Stimulated activated CD4-positive, alpha-beta T cell treated with anti-CD3 and anti-CD28 coated beads, Interleukin-2, amount 100 ng/mL, for 24 hours (primary cell): ENCODE measurements at places on chromosomes 5 and 9.

DNA sequence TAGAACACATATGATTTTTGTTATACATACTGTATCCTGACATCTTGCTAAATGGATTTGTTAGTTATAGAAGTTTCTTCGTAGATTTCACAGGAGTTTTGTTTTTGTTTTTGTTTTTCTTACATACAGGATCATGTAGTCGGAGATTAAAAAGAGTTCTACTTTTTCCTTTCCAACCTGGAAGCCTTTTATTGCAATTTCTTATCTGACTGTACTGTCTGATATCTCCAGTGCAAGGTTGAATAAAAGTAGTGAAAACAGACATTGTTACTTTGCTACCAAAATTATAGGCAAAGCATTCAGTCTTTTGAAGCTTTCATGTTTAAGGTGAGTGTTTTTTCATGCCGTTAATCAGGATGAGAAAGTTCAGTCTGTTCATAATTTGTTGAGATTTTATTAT, 117.4 kb upstream of the PRSS3 start:
- DNase-seq: no peak

DNA sequence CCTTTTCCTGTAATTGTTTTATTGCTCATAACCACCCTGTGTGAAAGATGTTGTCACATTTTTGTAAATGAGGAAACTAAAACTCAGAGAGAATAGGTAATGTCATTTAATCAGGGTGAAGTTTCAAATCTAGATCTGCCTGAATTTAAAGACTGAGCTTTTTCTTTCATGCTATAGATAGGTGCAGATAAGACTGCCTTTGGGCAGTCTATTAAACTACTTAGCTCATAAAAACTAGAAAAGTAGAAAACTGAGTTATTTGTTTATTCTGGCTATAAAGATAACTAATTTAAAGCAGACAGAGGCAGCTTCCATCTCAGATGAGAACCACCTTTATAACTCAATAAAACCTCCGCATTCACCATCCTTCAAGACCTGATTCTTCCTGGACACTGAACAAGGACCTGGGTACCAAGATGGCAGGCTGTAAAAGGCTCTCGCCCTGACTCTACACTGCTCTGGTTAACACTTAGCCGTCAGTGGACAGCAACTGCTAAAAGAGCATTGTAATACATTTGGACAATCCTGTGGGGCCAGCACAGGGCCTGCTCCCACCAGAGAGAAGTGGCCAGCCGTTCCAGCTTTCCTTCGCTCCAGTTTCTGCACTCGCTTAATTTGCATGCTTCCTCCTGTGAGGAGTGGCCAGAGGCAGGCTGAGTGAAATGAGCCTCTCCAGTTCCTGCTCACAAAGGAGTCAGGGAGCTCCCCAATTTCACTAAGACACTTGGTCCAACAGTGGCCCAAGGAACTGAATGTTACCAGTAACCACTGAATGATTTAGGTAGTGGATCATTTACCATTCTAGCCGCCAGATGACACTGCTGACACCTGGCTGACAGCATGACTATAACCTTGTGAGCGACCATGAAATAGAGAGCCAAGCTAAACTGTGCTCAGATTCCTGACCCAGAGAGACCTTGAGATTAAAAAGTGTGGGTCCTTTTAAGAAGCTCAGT, 566.4 kb downstream of the EFNA5 start:
- no peak for DNase-seq

- no peak for DNase-seq
These were observed 96.1 kb downstream of the OSMR start for GRCh38 chr5:38941912-38942311.

DNA sequence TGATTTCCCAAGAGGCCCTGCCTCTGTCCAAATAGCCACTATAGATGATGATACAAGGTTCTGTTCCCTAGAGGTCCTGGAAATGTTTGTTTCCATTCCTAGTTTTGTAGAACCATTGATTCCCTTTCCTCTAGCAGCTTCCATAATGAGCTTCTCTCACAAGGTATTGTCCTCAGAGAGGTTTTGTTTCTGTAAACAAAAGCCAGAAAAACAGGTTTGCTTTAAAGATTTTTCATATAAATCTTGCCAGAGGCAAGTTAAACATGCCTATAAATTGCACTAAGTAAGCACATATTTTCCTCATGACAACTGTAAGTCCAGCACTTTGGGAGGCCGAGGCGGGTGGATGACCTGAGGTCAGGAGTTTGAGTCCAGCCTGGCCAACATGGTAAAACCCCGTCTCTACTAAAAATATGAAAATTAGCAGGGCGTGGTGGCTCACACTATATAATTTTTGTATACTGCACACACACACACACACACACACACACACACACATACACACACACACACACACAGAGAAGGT, 1787.7 kb downstream of the EFNA5 start:
- no peak for DNase-seq

DNA sequence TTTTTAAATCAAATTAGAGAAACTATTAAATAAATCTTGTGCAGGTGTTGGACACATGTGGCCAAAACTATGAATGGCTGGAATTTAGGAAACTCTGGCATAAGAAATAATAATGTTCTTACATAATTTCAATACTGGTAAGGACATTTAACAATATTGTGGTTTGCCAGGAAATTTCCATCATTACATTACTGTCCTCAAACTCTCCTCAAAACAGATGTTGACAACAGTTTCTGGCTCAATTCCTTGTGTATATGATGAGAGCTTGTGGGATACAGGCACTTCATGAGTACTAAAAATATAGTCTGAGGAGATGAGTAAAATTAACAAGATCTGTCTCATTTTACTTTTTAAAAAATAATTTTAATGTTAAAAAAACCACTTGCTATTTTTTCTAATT, 27.9 kb downstream of the MCTP1 start:
- DNase-seq: no peak

- DNase-seq: no peak
These were observed 19.1 kb downstream of the TMEM245 start for GRCh38 chr9:109100543-109101201.
